ENCODE measurements at places on chromosomes 2 and 18.
A peak's percentile ranks its signal among the peaks of the same experiment; 100 is the strongest.

GRCh38 chr2:133841900-133842299, 273.6 kb upstream of the NCKAP5 start:
- DNase-seq = no peak

DNA sequence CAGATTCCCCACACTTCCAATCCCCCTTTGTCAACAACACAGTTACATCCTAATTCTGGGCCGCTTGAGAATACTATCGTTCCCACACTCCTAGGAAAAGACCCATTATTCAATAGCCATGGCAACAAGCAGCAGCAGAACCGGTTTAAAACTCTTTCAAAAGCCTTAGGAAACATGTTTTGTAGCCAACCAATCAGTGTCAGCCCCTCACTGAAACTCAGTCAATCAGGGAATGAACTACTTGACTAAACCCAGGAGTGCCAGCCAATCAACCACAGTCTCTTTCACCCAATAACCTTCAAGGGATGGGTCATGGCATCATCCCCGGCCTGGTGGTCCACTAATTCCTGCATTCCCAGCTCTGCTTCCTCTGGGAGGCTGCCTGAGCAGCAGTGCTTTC, 204.8 kb upstream of the HS6ST1 start:
- DNase-seq = no peak

GRCh38 chr2:64722291-64723044, 68.8 kb upstream of the SERTAD2 start:
- no peak for DNase-seq

DNA sequence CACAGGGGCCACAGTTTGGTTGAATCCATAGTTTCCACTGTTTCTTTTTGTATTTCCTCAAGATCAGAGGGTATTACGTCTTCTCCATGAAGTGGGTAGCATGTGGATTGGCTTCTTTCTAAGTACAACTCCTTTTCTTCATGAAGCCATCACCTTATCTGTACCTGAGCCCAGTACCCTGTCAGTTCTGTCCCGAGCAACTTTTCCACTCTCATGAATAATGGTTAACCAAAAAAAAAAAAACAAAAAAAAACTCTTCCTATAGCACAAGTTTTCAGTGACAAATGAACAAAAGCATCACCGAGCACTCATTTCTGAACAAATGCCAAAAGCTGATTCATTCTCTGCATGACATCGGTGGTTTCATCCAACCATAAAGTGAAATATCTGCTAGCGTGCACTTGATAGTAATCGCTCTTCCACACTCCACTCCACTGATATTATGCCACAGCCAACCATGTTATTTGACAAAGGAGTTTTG, 53.0 kb upstream of the CCDC150 start:
- DNase-seq = no peak

- DNase-seq = peak; percentile 96
These were observed at the start of gene CLK1 for GRCh38 chr2:200864176-200865034. CLK1 (minus strand) TSS chr2:200864658; CDS start chr2:200861862, 2,796 bp downstream.

GRCh38 chr2:43383533-43383932, 157.1 kb upstream of the ZFP36L2 start:
- DNase-seq = no peak

- no peak for DNase-seq
These were observed 26.6 kb downstream of the CD28 start for GRCh38 chr2:203732953-203733510.

DNA sequence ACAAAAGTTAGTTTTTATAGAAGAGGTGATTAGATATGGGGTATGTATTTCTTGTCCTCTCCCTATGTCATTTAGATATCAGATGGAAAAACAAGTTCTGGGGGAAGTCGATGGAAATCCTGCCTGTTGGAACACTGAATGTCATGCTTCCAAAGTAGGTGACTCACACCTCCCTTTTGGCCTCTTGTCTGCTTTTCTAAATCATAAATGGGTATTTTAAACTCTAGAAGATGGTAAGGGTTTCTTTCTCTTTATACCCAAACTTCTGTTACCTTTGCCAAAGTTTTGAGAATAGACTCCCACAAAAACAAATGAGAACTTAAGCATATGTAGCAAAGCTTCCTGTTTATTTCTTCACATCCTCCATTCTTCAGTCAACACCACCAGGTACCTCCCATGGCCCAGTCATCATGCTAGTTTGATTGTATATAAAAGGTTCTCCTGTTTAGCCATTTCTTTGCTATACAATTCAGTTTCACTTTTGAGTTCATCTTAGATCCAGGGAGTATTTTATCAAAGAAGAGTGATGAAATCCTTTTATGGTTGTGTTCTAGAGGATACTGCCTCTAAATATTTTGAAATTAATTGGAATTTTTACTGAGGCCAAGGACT, 63.9 kb downstream of the PRKRA start:
- no peak for DNase-seq

DNA sequence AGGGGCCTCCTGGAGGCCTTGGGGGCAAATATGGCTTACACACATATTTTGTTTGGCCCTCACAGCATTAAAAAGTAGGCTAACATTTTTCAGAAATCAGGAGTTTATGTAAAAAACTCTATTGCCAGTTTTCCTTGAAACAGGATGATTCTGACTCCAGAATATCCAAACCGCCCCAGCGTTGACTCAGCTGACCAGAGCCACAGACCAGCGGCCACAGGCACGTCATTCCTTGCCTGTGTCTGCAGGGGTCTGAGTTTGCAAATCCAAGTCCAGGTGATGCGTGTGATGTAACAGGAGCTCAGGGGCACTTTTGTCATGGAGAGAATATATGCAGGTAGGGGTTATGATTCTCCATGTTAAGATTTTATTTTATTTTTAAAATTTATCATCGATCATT, 79.4 kb upstream of the ALKAL2 start:
- no peak for DNase-seq

- peak; percentile 21 for DNase-seq
These were observed 66.9 kb upstream of the SMAD2 start for GRCh38 chr18:47997338-47997780.

DNA sequence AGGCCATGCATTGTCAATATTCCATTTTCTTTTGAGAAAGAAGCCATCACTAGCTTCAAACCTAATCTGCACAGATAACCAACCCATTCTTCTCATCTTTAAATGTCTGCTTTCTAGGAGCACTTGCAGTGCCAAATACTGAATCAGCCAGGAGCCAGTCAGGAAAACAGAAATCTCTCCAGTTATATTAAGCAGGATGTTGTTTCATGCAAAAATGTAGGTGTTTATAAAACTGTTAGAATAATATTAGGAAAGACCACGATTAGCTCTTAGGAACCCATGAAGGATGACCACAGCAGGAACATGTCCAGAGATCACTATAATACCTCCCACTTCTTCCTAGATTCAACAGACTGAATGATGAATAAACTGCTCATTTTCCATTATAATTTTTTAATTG, 86.0 kb downstream of the TTC32 start:
- no peak for DNase-seq

GRCh38 chr18:24741965-24742724, 281.7 kb downstream of the HRH4 start:
- no peak for DNase-seq

DNA sequence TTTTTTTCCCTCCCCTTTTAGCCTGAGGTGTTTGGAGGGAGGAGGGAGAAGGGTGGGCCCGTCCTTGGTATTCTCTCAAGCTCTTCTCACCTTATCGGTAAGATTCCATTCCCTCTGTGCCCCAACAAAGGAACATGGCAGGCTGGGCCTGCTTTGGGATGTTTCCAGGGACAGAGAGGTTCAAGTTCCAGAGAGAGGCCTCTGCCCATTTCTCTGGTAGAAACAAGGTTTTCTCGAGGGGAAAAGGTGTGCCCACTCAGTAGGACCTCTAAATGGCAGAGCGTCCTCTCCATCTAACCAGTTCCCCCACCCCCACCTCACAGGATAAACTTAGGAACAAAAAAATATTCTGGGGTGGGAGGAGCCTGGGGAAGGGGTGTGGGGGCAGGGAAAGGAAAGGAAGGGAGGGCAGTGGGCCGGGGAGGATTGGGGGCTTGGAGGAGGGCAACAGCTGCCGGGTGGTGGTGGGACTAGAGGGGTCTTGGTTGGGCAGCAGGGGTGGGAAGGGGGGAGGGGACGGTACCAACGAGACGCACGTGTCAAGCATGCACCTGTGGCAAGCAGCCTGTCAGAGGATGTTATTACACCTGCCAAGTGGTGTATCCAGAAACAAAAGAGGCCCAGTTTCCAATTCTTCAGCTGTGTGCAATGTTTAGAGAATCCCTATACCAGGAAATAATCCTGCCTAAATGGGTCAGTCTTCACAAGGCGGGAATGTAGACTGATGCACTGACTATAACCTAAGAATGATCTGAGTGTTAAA, 2.1 kb downstream of the PCBP1 start:
- no peak for DNase-seq

DNA sequence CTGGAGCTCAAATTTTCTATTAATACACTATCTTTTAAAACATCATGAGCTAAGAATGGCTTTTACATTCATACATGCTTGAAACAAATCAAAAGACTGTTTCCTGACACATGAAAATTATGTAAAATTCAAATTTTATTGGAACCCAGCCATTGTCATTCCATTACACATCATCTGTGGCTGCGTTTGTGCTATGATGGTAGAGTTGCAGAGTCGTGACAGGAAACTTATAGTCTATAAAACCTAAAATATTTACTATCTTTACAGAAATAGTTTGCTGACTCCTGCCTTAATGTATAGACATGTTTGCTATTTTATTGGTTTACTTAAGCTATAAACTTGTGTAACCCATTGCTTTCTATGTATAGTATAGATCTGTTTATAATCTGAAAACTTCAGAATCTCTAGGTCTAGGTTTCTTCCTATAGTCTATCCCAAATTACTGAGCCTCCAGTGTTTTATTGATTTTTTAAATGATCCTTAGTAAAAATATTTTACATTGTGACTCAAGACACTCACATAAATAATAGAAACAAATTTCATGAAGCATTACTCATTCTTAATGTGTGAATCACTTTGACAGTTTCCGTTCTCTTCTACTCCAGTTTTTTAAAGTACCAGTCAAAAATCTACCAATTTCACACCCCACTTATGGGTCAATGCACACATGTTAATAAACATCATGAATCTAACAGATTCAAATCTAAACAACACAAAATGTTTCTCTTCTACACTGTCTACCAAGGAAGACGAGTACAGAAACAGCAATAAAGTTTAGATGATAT, 26.4 kb upstream of the MRPL19 start:
- DNase-seq = no peak

- DNase-seq = no peak
These were observed 67.7 kb downstream of the ZNF521 start for GRCh38 chr18:25284281-25284680.

DNA sequence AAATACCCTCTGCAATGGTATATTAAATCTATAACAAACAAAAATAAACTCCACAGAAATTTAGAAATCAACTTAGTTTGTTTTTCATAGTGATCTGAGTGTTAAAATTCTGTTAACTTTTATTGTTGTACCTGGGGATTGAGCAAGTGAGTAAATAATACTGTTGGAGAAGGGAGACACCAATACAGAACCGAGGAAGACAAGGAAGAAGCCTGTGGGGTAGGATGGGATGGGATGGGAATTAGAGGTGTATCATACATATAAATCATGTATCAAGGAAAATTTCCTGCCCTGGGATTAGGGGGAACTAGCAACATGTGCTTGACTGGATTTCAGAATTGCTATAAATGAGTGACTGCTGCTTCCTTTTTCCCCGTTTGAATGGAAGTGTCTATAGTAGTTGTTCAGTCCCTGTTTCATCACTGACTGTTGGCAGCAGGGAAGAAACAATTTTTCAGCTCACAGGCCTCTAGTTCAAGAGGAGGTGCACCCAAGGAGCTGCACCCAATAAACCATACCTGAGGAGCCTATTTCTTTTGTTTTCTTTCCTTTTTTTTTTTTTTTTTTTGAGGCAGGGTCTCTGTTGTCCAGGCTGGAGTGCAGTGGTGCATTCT, 53.1 kb downstream of the SP110 start:
- DNase-seq = no peak

GRCh38 chr2:71798266-71799012, 345.1 kb downstream of the DYSF start:
- no peak for DNase-seq

- DNase-seq = no peak
These were observed 42.0 kb upstream of the GPD2 start for GRCh38 chr2:156394033-156394741.

GRCh38 chr18:73880387-73880786, 267.2 kb downstream of the FBXO15 start:
- DNase-seq = no peak

GRCh38 chr2:159009940-159010339, 41.5 kb downstream of the TANC1 start:
- DNase-seq = no peak

- no peak for DNase-seq
These were observed 152.9 kb downstream of the LPIN1 start for GRCh38 chr2:11899264-11899818.

DNA sequence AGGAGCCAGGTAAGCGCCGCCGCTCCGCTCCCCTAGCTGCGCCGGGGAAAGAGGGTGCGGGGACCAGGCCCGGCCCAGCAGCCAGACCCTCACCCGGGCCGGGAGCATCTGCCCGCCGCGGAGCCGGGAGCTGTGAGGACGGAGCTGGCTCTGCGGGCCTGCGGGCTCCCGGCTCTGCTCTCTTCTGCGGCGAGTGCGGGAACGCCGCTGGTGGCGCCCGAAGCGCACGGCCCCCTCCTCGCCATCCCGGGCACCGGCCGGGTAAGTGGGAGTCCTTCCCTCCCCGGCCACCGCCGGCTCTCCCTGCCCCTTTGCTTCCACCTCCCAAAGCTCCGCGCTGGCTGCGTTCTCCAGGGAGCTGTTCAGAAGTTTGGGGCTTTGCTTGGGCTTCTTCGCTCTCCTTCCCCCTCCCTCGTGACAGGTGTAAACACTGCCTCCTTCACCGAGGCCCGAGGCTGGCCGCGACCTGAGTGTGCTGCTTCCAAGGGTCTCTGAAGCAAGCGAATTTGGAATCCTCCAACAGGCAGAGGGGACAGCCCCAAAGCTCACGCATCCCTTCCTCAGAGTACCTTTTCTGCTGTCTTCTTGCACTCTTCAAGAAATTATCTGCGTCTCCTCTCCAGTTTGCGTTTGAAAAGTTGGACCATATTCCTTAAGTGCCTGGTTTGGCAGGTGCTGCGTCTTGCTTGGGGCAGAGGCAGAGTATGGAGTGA, 632 bp downstream of the AFTPH start:
- no peak for DNase-seq

GRCh38 chr2:72153026-72153791, 5.5 kb upstream of the CYP26B1 start:
- no peak for DNase-seq

- DNase-seq = peak; percentile 52
These were observed at the start of gene TNFRSF11A for GRCh38 chr18:62324917-62325805. TNFRSF11A (plus strand) TSS chr18:62325310; CDS start chr18:62325353, 43 bp downstream.

- DNase-seq = no peak
These were observed 30.0 kb downstream of the EN1 start for GRCh38 chr2:118817469-118817868.

GRCh38 chr2:42359965-42360483, 993 bp downstream of the COX7A2L start:
- no peak for DNase-seq

DNA sequence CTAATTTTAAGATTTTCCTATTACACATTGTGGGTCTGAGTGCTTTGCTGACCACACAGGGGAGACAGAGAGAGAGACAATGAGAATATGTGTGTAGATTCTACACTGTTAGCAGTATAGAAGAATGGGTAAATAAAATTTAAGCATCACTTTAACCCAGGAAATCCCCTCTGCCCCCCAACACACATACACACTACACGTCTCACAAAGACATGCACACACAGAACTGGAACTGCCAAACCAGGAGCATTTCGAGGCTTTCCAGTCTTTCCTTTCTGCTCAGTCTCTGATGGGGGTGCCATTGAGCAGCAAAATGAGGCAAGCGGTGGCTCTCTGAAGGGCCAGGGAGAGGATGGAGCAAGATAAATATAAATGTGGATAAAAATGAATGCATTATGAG, 2.5 kb downstream of the MERTK start:
- no peak for DNase-seq

All from stimulated activated CD4-positive, alpha-beta T cell treated with anti-CD3 and anti-CD28 coated beads, TNF-alpha, amount 100 ng/mL, for 48 hours (primary cell).